Spleen (tissue), 13 donors: ENCODE measurements at places on chromosomes 13 and 19.

DNA sequence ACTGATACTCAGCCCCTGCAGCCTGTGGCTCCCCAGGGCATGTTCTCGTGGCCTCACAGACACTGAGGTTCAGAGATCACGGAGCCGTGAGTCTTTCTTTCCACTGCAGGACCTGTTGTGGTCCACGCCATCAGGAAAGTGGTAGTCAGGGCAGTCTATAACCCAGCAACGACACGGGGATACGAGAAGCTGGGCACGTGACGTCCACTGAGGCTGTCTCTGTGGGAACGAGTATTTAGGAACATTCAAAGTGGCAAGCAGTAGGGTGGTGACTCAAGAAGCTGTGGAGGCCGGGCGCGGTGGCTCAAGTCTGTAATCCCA, 29.6 kb upstream of the CCNE1 start:
- no peak for DNase-seq

DNA sequence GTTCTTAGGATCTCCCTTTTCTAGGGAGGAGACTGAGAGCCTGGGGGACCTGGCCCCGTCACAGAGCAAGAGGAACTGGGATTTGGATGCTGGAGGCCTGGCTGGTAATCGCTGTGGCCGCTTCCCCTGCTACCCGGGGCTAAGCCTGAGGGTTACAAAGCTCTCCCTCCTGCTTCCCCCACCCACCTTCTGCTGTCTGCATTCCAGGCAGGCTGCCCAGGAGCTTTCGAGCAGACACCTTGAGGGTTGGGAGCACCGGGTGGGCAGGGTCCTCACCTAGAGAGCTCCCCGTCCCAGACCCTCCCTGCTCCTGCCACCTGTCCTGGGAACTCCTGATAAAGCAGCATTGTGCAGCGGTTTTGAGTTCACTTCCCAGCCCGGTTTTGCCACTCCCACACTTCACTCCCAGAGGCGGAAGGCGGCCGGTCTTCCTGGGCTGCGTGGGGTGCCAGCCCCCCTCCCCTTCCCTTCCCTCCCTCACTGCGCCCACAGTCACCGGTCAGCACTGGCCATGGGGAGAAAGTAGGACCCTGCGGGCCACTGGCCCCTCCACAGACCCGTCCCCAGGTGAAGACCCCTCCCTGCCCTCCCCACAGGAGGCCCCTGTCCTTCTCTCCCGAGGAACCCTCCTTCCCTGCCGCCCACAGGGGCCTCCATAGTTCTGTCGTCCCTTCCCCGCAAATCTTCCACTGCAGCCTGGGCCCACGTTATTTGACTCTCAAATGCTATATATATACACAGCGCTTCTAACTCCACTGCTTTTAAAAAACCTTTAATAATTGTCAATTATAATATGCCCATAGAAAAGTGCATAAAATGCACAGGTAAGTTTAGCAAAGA, 8.1 kb downstream of the PAK4 start:
- no peak for DNase-seq

- no peak for DNase-seq
These were observed 61.5 kb downstream of the B3GLCT start for GRCh38 chr13:31261241-31261640.

DNA sequence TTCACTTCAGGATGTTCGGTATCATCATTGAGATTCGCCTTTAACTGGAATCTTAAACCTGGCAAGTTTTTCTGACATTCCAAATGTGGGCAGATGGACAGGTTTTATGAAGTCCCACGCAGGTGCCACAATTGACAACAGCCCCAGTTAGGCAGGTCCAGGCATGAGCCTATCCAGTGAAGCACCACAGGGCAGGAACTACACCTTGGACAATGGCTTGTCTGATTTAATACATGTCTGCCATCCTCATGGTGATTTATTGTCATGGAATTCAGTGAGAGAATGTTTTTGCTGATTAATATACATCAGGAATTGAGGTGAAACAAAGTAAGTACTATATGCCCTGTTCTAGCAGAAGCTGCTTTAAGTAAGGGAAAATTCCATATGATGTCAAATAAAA, 10.2 kb upstream of the TPP2 start:
- no peak for DNase-seq

DNA sequence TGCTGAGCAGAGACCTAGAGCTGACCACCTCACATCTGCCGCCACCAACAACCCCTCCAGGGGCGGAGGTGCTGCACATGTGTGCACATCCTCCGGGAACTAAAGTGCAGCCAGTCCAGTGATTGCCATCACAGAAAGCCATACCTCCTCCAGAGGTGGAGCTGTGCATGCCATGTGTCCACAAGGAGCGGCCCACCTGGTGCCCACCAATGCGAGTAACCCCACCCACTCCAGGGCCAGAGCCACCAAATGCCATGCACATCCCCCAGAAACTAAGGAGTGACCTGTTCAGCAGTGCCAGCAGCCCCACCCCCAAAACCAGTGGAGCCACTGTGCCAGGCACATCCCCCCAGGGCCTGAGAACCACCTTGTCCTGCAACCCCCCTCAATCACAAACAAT, 557.9 kb downstream of the UQCRFS1 start:
- no peak for DNase-seq

- no peak for DNase-seq
These were observed 50.1 kb upstream of the OBI1 start for GRCh38 chr13:78709028-78709427.

DNA sequence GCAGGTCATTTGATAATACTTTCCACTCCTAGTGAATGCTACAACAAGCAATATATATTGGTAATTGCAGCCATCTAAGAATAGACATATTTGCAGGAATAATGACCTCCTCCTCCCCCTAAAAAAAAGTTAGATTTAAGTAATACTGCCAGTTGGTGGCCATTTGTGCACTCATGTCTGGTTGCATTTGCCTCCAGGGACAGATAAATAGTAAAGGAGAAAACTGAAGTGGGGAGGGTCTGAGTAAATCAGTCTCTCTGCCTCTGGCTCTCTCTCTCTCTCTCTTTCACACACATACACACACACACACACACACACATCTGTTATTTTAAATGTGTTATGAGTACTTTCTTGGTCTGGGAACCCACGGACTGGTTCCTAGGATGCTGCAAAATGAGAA, 125.5 kb upstream of the UQCRFS1 start:
- no peak for DNase-seq

- DNase-seq, result no peak
These were observed 3.3 kb downstream of the ZNF444 start for GRCh38 chr19:56144376-56144775.

- DNase-seq, result peak; percentile 33
These were observed 17.1 kb downstream of the C2CD4C start for GRCh38 chr19:391726-392374.

GRCh38 chr19:37966662-37967231, 59.7 kb downstream of the SIPA1L3 start:
- DNase-seq, result no peak

- no peak for DNase-seq
These were observed 60.9 kb downstream of the FRY start for GRCh38 chr13:32092496-32092895.

DNA sequence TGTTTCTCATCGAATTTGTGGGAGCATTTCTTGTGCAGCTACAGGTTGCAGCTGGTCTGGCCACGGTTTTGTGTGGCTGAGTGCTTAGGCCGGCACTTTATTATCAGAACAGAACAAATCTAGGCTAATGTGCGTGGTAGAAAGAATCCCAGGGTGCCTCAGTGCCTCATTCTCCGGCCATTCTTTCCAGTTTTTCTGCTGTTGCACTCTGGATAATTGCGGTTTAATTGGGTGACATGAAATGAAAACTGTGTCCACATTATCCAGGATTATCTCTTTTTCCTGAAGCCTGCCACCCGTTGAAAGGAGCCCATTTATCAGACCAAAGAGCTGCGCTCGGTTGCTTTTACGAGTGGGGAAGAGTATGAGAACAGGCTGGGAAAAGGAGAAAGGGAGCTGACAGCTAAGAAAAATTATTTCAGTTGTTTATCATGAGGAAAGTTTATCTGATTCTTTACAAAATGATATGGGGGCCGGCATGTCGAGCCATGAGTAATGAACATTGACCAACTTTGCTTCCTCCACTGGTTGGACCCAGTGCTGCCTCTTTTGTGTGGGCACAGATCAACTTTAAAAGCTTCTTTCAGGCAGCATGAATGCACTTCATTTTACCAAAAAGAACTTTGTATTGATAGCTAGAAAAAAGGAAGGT, 117.0 kb upstream of the SOX21 start:
- no peak for DNase-seq

DNA sequence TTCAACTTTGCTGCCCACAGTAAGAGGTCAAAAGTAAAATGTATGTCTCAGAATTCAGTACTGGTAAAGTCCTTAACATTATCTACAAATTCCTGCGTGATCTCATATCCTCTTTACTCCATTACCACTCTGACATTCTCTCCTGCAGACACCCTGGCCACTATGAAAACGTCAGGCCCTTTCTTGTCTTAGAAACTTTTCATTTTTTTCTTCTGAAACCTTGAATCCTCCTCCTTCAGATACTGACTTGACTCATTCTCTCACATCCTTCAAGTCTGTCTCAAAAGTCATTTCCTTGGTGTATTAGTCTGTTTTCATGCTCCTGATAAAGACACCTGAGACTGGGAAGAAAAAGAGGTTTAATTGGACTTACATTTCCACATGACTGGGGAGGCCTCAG, 262.3 kb downstream of the POU4F1 start:
- no peak for DNase-seq

- DNase-seq, result no peak
These were observed 116.0 kb downstream of the SOX1 start for GRCh38 chr13:112182846-112183531.

GRCh38 chr19:37902668-37903067, 3.7 kb downstream of the WDR87 start:
- peak; percentile 92 for DNase-seq

GRCh38 chr13:100798739-100799361, 124.3 kb upstream of the TMTC4 start:
- DNase-seq, result no peak

DNA sequence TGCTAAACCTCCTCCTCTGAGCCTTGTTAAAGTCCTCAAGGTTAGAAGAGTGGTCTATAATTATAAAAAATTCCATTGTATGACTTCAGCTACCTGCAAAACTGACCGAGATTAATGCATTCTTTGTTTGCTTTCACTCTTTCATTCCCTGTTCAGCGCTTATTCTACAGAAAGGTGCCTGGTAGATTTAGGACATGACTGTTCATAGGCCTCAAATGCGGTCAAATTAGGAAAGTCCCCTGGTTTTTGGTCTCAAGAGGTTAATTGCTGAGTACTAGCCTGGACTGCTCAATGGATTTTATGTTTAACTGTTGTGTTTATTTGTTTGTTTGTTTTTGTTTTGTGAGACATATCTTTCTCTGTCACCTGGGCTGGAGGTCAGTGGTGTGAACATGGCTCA, 35.4 kb downstream of the KL start:
- DNase-seq, result no peak

- no peak for DNase-seq
These were observed 69.7 kb upstream of the C13orf46 start for GRCh38 chr13:114043421-114044053.

GRCh38 chr19:41909706-41910105, 18.5 kb downstream of the ERFL start:
- DNase-seq, result no peak

DNA sequence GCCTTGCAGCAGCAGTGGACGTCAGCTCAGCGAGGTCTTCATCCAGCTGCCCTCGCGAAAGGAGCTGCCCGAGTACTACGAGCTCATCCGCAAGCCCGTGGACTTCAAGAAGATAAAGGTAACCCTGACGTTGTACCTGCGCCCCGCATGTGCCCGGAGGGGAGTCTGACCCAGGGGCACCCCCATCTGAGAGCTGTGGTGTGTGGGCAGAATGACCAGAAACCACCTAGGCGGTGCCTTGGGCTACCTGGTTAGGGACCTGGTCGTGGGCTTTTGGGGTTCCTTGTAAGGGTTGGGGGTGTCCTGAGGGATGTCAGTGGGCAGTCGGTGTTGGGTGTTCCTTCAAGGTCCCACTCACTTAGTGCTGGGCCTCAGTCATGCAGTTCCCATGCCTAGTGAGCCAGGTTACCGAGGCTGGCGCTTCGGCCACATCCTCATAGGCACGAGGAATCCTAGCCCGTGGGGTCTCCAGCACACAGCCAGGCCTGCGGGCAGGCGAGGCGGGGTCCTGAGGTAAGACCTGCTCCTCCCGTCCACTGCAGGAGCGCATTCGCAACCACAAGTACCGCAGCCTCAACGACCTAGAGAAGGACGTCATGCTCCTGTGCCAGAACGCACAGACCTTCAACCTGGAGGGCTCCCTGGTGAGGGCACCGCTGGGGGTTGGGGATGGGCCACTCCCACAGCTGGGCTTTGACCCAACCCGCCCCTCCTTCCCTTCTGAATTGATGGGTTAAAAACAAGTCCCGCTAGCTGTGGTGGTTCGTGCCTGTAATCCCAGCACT, 30.8 kb upstream of the LDLR start:
- no peak for DNase-seq

- no peak for DNase-seq
These were observed 48.2 kb downstream of the ABCC4 start for GRCh38 chr13:95253033-95253432.

- DNase-seq, result no peak
These were observed 3.8 kb downstream of the ZNF490 start for GRCh38 chr19:12606796-12607195.

DNA sequence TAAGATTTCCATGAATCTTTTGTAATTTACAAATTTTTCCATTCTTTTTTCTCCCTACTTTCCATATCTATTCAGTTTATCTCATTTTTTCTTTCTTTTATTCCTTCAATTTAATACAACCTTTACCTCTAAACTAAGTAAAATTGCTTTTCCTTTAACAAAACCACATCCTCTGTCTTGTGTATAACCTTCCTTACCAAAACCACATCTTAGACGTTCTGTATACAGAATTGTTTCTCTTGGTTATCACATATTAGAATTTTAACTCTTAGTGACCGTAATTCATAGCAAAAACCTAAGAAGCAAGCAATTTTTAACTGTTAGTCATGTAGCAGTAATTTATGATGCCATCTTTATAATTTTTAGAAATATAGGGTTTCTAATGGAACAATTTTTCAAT, 15.0 kb downstream of the PPP5C start:
- DNase-seq, result no peak

DNA sequence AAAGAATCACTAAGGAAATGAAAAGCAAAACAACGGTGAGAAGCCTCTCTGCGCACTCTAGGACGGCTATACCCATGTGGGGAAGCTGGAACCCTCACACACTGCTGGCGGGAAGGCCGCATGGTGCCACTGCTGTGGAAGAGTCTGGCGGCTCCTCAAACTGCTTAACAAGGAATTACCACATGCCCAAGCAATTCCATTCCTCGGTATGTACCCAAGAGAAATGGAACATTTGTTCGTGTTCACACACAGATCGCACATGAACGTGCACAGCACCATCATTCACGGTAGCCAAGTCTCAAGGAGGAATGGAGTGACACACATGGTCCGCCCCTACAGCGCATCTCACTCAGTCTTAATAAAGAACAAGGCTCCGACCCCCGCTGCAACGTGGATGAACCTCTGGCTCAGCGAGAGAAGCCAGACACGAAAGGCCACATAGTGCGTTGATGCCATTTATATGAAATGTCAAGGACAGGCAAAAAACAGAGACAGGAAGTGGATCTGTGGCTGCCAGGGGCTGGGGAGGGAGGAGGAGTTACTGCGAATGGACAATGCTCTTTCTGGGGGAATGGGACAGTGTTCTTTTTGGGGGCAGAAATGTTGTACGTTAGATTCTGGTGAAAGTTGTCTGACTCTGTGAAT, 7.6 kb downstream of the CAPS start:
- no peak for DNase-seq
